ENCODE measurements at places on chromosomes 6 and 20.

DNA sequence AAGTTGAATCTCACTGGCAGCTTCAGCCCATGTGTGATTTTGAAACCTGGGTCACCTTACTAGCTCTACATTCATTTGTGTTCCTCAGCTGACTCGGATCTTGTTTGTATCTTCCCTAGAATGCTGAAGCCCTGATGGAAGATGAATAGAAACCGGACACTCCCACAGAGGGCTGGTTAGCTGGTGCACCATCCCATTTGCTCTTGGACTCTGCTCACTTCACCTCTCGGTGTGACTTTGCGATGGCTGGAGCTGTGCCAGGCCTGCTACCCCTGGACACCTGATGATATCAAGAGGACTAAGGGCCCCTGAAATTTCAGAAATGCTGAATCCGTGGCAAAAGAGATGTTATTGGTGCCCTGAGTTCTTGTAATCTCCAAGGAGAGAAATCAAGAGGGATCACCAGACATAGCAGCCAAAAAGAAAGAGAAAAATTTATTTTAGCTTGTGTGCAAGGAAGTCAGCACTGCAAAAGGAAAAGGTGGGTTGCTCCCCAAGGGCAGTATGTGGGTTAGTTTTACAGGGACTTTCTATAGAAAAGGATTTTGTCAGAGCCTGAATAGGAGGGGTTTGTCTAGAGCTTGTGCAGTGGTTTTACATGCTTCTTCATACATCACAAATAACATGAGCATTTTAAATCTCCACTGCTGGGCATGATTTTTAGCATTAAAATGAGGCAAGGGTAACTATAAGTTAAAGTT lies 426.3 kb upstream of the NOX3 start:
- no peak for DNase-seq

- DNase-seq, result no peak
Observed at GRCh38 chr6:95687839-95688238, 110.5 kb downstream of the MANEA start.

GRCh38 chr20:24994470-24995368 lies 2.2 kb upstream of the APMAP start:
- DNase-seq, result peak; percentile 54

- DNase-seq, result no peak
Observed at GRCh38 chr6:151550618-151551017, 56.8 kb downstream of the CCDC170 start.

DNA sequence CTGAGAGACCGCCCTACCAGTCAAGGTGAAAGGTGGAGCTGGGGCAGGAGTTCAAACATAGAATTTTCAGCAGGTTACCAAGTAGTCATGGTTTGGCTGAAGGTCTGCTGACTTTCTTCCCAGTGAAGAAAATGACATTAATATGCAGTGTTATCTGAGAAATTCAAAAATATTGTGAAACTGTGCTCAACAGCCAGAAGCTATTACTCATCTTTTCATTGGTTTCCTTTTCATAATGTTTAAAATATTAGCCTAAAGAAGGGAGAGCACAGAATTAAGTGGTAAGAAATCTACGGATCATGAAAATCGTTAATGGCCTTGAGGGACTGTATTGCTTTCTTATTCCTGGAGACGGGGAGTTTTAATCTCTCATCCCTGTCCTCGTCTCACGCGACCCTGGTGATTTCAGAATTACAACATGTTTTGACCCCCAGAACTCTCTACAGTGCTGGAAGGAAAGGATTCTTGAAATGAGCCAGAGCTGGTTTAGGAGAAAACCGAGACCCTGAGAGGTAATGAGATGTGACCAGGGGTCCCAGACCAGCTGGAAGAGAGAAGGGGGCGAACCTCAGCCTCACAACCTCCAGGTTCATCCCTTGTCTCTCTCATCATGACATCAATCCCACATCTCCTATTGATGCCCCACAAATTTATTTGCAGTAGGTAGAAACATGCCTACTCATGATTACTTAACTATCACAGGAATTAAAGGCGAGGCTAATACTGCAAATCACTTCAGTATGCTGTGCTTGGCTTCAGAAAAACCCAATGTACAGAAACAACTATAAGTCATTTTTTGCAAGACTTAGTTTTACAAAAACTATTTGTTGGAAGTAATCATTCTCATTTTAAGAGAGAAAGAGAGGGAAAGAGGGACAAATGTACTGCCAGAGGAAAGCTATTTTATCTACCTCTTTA lies 209.5 kb downstream of the FNDC1 start:
- DNase-seq, result no peak

DNA sequence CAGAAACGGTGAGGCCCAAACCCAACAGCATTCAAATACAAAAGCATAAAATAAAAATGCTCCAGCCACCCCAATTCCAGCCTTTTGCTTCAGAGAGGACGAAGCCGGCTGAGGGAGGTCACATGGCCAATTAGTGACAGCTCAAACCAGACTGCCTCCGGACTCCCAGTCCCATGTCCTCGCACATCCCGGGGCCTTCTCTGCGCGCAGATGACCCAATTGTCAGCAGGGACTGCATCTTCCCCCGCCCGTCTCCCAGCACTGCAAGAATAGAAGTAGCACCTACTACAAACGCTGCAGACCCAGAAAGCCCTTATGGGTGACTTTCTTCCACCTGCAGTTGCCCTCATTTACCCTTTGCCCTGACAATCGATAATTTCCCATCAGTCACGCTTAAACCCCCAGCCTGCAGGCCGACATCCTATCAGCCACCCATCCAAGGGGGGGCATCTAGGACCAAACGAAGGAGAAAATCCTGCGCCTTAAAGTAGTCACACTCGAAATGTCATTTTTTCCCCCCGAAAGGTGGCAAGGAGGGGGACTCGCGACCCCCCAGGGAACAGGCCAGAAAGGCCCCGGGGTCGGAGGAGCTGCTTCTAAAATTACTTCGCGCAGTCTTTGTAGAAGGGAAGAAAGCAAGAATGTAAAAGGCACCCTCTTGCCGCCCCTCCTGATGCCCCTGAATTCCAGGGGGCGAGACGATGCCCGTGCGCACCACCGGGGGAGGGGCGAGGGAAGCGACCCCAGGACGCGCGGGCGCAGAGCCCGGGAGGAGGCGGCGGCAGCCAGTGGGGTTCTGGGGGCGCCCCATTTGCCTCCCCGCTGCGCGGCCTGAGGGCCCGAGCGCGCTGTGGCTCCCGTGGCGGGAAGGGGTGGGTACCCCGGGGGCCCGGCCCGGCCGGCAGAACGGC lies 792 bp downstream of the SLC23A2 start:
- DNase-seq, result no peak

- DNase-seq, result no peak
Observed at GRCh38 chr20:46631212-46631869, 19.9 kb downstream of the SLC13A3 start.

- no peak for DNase-seq
Observed at GRCh38 chr6:161694995-161695394, 421.1 kb upstream of the AGPAT4 start.

DNA sequence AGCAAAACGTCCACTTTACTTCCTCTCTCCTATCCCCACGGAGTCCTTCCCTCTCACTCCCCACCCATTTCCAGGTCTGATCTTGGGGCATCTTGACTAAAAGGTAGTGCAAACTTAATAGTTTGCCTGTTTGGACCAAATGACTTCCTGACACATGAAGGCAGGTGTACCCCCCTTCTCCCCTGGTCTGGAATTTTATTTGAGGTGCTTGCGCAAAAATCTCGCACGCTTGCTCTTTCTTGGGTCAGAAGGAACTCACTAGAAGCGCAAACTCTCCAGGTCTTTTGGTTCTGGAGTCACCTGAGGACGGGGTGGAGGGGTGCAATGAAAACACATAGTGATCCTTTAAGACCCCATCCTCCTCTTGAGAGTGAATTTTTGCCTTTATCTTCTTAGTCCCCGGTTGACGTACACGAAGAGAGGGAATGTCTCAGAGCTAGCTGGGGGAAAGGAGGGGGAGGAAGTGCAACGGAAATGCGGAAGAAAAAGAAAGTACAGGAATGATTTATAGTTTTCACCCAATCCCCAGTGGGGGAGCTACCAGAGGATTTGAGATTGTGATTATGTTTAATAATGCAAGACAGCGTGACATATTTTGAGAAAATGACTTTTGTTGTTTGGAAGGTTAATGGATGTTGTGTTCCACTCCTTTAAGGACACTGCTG lies 4.9 kb downstream of the ADGRB3 start:
- no peak for DNase-seq

GRCh38 chr6:109298605-109299264 lies 83.5 kb downstream of the CD164 start:
- DNase-seq, result no peak

GRCh38 chr6:95133578-95133977 lies 443.8 kb upstream of the MANEA start:
- no peak for DNase-seq

- DNase-seq, result no peak
Observed at GRCh38 chr6:72561629-72562028, 60.2 kb upstream of the KCNQ5 start.

GRCh38 chr6:87779542-87779941 lies 77.5 kb upstream of the AKIRIN2 start:
- no peak for DNase-seq

DNA sequence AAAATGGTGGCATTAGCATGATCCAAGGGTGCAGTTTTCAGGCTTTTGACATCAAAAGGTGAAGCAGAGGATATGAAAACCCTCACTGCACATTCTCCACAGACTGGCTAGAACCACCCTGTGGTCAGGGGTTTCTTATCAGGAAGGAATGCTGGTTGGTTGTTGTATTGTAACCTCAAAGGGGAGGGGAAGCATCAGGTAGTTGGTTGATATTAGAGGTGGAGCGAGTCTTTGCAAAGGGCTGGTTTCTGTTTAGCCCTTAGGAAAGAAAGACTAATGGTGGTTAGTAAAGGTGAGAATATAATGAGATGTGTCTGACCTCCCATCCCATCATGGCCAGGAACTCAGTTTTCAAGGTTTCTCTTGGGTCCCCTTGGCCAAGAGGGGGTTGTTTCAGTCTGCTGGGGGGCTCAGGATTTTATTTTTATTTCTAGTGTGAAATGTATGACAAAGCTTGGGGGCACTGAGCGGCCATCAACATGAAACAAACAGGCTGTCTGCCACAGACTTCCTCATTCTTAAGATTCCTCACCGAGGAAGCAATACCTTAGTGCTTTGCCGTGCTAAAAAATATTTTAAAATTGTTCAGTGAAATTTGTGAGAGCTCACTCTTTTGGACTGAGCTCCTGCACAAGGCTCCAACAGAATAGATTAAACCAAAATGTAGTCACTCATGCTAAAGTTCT lies 47.5 kb upstream of the PROKR2 start:
- no peak for DNase-seq

- no peak for DNase-seq
Observed at GRCh38 chr20:40813708-40814630, 124.9 kb upstream of the MAFB start.

DNA sequence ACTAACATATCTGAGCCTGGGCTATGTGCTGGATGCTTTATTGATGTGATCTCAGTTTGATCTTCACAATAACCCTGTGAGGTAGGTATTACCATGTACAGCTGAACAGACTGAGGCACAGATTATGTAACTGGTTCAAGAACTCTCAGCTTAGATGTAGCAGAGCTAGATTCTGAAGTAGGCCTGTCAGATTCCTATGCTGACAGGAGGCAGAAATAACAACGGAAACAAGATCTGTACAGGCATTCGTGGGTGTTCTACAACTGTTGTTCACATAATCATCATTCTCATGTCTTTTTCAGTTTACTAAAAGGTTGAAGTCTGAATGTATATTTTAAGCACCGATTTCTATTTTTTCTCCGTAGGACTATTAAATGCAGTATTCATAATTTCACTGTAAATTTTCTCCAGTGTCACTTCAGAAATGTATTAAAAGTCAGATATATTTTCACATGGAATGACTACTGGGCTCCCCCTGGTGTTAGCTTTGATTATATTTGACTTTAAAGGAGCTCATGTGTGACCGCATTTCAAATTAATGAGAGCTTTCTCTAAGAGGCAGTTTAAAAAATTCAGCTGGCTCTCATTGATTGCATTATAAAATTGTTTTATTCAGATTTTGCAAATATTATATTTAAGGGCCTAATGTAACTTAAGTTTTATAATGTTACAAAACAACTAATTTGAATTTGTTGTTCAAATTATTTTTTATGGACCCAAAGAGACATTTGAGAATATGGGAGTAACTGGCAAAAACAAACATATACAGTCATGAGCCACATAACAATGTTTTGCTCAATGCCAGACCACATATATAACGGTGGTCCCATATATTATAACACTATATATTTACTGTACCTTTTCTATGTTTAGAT lies 36.4 kb upstream of the SLC17A4 start:
- DNase-seq, result no peak

GRCh38 chr20:38935285-38935684 lies 9.1 kb downstream of the FAM83D start:
- no peak for DNase-seq
